Psoas muscle (tissue), 8 donors: ENCODE measurements at places on chromosomes 3 and 15.
A peak's percentile ranks its signal among the peaks of the same experiment; 100 is the strongest.

DNA sequence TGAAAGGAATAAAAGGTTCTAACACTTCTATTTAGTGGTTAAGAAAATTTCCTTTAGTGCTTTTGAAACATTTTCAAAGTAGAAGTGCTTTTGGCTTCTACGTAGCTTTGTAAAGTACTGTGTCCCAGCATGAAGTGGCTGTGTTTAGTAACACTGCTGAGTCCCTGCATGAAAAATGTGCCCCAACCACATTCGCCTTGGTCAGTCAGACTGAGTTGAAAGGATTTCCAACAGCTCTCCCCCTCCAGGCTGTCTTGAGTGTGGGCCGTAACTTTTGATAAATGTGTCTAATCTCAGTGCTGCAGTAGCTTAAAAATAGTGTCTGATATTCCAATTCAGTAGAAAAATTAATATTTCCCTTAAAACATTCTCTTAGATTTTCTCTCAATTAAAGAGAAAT, 115.0 kb downstream of the NR1D2 start:
- no peak for DNase-seq
- no peak overlapping the region for H3K4me3 ChIP-seq
- H3K4me1 ChIP-seq: no peaks in the 10 kb centered on the region
- no peaks in the 10 kb centered on the region for H3K27me3 ChIP-seq
- H3K27ac ChIP-seq: no peak overlapping the region

GRCh38 chr3:25142609-25143355, 285.3 kb upstream of the RARB start:
- H3K36me3 ChIP-seq: no peaks in the 10 kb centered on the region
- no peak for DNase-seq
- no peak overlapping the region for H3K4me3 ChIP-seq
- no peak overlapping the region for H3K27ac ChIP-seq
- H3K4me1 ChIP-seq: no peaks in the 10 kb centered on the region
- no peaks in the 10 kb centered on the region for H3K27me3 ChIP-seq

DNA sequence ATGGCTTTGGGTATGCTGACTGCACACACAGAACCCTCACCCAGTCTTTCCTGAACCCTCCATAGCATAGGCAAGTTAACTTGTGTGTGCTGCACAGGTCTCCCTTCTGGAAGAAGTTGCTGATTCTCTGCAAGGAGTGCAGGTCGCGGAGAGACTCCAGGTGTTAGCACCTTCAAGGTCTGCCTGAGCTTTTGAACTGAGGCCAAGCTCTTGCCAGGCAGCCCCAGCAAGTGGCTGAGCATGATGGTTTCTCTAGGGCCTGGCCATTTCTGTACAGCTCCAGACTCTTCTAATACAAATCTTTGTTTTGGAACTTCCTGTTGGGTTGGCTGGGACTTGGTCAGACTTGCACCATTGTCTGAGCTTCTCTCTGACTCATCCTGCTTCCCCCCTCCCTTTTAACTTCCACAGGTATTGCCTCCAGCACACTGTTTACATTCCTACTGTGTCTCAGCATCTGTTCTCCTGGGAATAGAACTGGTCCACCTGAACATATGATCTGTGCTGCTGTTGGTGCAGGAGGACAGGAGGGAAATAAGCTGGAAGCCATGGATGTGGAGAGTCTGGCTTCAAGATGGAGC, 53.3 kb downstream of the KY start:
- H3K4me3 ChIP-seq: no peak overlapping the region
- no peak overlapping the region for H3K27ac ChIP-seq
- no peaks in the 10 kb centered on the region for H3K4me1 ChIP-seq
- H3K36me3 ChIP-seq: no peaks in the 10 kb centered on the region

- no peak overlapping the region for H3K27ac ChIP-seq
- no peaks in the 10 kb centered on the region for H3K36me3 ChIP-seq
- no peaks in the 10 kb centered on the region for H3K4me1 ChIP-seq
- no peak for DNase-seq
These were observed 55.6 kb upstream of the CGNL1 start for GRCh38 chr15:57320631-57321220.

DNA sequence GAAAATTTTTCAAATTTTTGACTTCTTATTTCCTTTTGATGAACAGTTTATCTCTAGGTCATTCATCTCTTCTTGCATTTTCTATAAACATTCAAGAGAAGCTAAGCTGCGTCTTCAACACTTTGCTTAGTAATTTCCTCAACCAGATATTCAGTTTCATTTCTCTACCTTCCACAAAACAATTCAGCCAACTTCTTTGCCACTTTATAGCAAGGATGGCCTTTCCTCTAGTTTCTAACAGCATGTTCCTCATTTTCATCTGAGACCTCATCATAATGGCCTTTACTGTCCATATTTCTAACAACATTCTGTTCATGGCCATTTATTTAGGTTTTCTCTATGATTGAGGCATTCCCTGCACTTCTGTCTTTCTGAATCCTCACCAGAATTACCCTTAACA, 90.0 kb downstream of the ARIH1 start:
- no peaks in the 10 kb centered on the region for H3K27me3 ChIP-seq
- no peak overlapping the region for H3K4me3 ChIP-seq
- no peak overlapping the region for H3K27ac ChIP-seq
- DNase-seq: no peak
- no peaks in the 10 kb centered on the region for H3K4me1 ChIP-seq

DNA sequence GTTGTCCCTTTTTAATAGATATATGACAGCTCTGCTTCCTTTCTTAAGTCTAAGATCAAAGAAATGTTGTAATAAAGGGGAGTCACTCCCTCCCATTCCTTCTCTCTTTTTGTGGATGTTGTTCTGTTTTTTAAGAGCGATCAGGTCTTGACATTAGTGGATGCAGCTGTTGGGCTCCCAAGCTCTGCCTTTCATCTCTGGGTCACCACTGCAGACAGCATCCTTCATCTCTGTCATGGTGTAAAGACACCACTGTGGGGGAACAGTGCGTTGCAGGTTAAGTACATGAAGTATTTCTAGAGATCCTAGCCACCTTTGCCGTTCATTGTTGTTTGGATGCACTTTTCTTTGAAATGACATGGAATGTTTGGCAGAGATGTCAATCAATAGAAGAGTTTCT, 17.7 kb downstream of the FNDC3B start:
- no peak for DNase-seq
- H3K27ac ChIP-seq: no peak overlapping the region
- H3K4me3 ChIP-seq: no peak overlapping the region
- H3K36me3 ChIP-seq: no peaks in the 10 kb centered on the region

DNA sequence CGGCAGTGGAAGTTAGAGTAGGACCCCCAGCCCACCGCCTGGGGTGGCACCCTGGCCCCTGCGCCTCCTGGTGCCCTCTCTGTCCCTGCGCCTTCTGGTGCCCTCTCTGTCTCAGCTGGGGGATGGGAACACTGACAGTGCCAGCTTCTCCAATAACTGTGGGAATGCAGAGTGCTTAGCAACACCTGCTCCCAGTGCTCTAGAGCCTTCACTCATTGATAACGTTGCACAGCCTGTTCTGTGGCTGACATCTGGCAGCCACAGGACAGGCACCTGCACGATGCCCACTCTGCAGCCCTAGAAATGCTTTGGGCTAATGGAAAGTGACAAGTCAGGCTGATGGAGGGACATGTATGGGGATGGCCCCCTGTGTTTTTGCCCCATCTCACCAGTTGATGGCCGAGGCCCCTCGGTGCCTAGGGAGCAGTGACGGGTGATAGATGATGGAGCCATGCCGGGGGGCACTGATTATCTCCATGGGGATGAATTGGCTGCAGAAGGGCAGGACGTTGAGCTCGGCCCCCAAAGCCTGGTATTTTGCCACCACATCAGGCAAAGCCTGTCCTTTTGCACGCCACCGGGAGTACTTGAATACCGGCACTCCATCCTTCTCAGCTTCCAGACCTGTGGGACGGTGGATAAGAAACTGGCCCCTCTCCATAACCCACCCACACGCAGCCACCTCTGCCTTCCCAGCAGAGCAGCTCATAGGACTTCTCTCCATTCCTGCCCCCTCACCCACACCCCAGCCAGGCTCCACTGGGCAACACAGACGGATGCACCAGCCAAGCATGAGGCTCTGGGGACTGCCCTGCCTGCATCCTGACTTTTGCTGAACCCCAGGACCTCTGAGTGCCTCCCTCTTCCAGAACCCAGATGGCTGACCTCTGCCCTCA, 22.1 kb downstream of the ALDH1L1 start:
- H3K4me1 ChIP-seq: no peaks in the 10 kb centered on the region
- H3K27ac ChIP-seq: no peak overlapping the region
- DNase-seq: no peak
- H3K27me3 ChIP-seq: no peaks in the 10 kb centered on the region

GRCh38 chr3:66418475-66418931, 82.3 kb downstream of the LRIG1 start:
- H3K36me3 ChIP-seq: no peaks in the 10 kb centered on the region
- peak overlapping the region; percentile 89 for H3K27ac ChIP-seq
- peaks cover 47% of the 10 kb centered on the region for H3K4me1 ChIP-seq
- H3K27me3 ChIP-seq: no peaks in the 10 kb centered on the region
- H3K4me3 ChIP-seq: peak overlapping the region; percentile 34

DNA sequence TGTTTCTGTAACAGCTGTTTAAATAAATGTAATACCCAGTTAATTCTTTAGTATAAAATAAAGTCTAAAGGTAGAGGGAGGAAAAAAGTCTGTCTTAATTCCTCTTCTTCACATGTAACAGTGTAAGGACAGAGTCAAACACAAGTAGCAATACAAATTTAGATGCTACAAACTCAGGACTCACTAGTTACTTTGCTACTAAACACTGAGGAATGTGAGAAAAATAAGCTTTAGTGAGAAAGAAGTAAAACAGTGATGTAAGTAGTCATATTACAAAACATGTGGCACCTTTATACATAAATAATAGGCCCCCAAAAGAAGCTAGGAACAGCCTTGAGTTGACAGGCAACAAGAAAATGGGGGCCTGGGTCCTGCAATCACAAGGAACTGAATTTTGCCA, 113.0 kb downstream of the TBC1D5 start:
- no peaks in the 10 kb centered on the region for H3K27me3 ChIP-seq
- peaks cover 16% of the 10 kb centered on the region for H3K4me1 ChIP-seq
- no peak overlapping the region for H3K27ac ChIP-seq
- DNase-seq: no peak
- no peaks in the 10 kb centered on the region for H3K36me3 ChIP-seq

GRCh38 chr3:72080800-72081199, 295.9 kb upstream of the PROK2 start:
- no peaks in the 10 kb centered on the region for H3K4me1 ChIP-seq
- DNase-seq: no peak
- H3K4me3 ChIP-seq: no peak overlapping the region
- H3K27ac ChIP-seq: no peak overlapping the region
- no peaks in the 10 kb centered on the region for H3K27me3 ChIP-seq
- H3K36me3 ChIP-seq: no peaks in the 10 kb centered on the region

DNA sequence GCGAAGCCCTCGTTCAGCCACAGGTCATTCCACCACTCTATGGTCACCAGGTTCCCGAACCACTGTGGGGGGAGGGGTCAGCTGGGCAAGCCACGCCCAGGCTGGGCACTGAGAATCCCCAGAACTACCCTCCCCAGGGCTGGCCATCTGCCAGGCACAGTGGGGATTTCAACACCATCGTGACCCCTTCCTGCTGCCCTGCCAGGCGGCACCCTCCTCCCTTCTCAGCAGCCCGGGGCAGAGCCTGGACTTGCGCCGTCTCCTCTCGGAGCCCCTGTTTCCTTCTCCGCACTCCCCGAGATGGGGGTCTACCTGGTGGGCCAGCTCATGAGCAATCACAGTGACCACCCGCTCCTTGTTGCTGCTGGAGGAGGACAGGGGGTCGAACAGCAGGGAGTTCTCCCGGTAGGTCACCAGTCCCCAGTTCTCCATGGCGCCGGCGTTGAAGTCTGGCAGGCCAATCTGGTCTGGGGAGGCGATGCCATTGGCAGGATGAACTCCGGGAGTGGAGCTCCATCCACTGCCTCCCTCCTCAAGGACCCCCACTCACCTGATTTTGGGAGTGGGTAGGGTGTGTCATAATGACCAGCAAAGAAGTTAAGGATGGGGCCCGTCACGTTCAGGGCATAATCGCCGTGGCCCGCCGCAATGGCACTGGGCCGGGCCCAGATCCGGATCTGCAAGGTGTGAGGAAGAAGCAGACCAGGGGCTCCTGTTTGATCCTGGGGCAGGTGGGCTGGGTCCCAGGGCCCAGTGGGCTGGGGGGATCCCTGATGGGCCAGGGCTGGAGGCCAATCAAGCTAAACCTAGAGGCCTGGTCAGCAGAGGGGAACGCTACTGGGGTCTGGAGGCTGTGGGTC, 10.5 kb downstream of the ANPEP start:
- no peak overlapping the region for H3K4me3 ChIP-seq
- H3K27ac ChIP-seq: no peak overlapping the region
- DNase-seq: peak; percentile 56
- no peaks in the 10 kb centered on the region for H3K36me3 ChIP-seq

GRCh38 chr15:34437687-34438086, at the start of gene GOLGA8A:
Gene GOLGA8A (minus strand): TSS chr15:34437808. CDS start chr15:34389691, 48,117 bp downstream.
- H3K36me3 ChIP-seq: no peaks in the 10 kb centered on the region
- DNase-seq: peak; percentile 66
- peaks cover 13% of the 10 kb centered on the region for H3K4me1 ChIP-seq
- H3K27ac ChIP-seq: peak within 1 kb of the TSS; percentile 60
- no peaks in the 10 kb centered on the region for H3K27me3 ChIP-seq

DNA sequence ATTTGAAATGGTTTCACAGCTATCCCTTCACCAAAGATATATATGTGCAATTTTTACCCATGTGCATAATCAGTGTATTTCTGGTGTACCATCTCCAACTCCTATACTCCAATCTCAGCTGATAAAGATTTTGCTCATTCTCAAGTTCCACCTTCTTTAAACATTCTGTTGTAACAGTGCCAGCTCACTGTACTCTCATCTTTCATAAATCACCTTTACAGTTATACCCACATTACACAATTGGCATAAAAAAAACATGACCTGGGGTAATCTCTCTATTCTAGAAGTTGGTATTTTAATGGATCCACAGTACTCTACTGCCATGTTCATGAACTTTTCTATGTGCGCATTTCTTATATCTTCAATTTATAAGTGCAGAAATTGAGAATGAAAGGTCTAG, 339.9 kb upstream of the DPH6 start:
- H3K4me1 ChIP-seq: no peaks in the 10 kb centered on the region
- no peak overlapping the region for H3K4me3 ChIP-seq
- H3K36me3 ChIP-seq: no peaks in the 10 kb centered on the region
- no peak overlapping the region for H3K27ac ChIP-seq

- H3K36me3 ChIP-seq: no peaks in the 10 kb centered on the region
- no peak overlapping the region for H3K27ac ChIP-seq
- H3K4me1 ChIP-seq: no peaks in the 10 kb centered on the region
- H3K4me3 ChIP-seq: no peak overlapping the region
- no peaks in the 10 kb centered on the region for H3K27me3 ChIP-seq
These were observed 66.6 kb upstream of the TBC1D5 start for GRCh38 chr3:17808994-17809393.

DNA sequence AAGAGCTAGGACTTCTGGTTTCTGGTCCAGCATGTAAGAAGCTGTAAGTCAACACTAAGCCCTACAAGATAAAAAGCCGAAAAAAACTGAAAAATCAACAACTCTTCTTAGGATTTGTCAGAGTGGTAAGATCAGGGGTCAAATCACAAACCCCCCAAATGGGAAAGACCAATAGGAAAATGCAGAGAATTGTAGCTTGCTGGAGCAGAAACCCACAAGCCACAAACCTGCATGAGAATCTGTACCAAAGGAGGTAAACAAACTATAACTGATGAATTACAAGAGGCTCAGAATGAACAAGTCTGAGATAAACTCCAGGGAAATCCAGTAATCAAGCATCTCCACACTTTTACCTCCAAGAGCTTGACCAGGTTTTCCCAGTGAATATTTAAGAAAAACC, 36.0 kb downstream of the RFX7 start:
- DNase-seq: no peak
- no peaks in the 10 kb centered on the region for H3K36me3 ChIP-seq
- no peaks in the 10 kb centered on the region for H3K27me3 ChIP-seq
- H3K4me1 ChIP-seq: peaks cover 39% of the 10 kb centered on the region
